Activated CD4-positive, alpha-beta T cell treated with anti-CD3 and anti-CD28 coated beads, Interleukin-2, amount 10 ng/mL, durations not matched to agents 24 days and 14 days (primary cell): ENCODE measurements at places on chromosomes 6 and 20.

DNA sequence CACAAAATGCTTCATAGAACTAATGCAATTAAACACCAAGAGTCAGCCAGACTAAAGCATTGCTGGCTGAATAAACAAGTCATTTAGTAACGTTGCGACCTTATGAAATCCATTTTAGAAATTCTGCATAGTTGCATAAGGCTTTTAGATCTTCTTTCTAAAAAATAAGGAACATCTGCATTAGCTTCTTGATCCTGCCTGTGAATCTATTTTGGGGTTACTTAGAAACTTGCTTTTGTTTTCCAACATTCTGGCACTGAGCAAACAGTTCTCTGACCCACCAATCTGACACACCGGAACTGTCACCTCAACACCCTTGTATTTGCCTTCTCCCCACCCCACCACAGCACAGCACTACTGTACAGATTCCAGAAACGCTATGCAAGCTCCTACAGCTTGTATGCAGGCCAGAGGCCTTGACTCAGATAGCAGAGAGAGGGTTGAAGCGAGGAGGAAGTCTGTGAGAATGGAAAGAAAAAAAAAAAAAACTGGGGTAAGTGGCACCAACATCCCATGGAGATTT is 55.0 kb downstream of the KIF13A start:
- DNase-seq: no peak

DNA sequence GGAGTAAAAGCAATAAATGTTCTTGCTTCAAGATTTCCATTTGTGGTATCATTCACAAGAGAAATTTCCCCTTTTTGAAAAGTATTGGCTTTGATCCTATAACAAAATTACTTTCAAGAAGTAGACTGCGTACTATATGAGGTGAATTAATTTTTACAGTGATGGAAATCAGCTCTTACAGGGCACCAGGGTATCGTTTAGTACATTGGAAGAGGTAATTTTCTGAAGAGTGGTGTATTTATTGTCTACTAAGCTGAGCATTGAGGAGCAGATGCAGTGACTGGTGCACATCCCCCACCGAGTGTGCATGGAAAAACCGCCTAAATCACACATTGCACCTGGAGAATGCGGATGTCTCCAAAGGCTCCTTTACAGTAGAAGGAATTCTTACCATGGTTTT is 209.5 kb downstream of the SAMD5 start:
- no peak for DNase-seq

- DNase-seq: no peak
These were observed 140.7 kb downstream of the ZDHHC14 start for GRCh38 chr6:157521362-157522335.

DNA sequence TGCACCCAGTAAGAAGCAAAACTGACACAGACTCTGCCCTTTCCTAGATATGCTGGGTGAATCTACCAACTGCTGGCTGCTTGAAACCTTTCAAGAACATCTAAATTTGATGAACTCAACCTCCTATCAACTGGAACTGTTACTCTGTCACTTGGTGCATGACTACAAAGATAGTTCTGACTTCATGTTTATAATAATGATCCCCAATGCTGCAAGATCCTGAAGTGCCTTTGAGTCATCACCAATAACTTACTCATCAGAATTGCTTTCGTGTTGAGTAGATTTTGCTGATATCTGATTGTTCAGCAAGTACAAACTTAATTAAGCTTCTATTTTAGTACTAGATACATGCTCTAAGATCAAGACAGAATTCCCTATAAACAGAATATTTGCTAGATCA is 100.2 kb upstream of the ARMC2 start:
- no peak for DNase-seq

- no peak for DNase-seq
These were observed 95.6 kb downstream of the CTNNBL1 start for GRCh38 chr20:37789408-37789807.
